H54 (cell line): ENCODE measurements at places on chromosomes 4 and X.

DNA sequence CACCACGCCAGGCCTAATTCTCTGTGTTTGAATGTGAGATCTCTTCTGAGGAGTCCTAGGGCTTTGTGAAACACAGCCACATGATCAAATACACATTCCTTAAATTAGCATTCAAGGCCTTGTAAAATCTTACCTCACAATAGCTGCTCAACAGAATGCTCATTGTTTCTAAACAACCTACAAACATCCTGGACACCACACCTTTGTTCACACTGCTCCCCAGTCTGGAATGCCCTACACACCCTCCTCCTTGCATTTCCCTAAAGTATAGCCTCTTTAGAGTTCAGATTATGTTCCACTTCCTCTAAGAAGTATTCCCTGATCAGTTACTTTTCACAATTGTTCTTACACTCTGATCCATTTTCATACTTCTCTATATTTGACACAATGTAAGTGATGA lies 110.6 kb downstream of the AGTR2 start:
- DNase-seq = no peak

GRCh38 chr4:145734576-145735346 lies 54.8 kb downstream of the C4orf51 start:
- DNase-seq = peak; percentile 57

- no peak for DNase-seq
Measured at GRCh38 chr4:146398896-146399445, 122.8 kb downstream of the SLC10A7 start.

DNA sequence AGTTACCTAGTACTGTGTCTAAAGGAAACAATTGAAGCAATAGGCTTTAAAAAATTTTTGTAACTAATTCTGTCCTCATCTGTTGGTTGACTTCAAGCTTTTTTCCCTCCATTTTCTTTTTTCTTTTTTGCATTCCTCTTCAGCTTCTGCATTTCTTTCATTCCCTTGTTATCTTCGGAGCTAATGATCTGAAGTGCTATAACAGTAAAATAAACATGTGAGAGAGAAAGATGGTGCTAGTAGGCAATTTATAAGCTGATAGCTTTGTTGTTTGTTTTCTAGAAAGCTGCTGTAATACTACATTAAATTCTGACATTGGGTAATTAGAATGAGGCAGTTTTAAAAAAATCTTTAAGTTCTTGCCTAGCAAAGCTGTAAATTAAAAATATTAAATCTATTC lies 37.1 kb downstream of the PTPN13 start:
- no peak for DNase-seq
